Activated naive CD8-positive, alpha-beta T cell treated with anti-CD3 and anti-CD28 coated beads, Interleukin-2, amount 50 U/mL, for 24 hours (primary cell): ENCODE measurements at places on chromosomes 2 and 18.

DNA sequence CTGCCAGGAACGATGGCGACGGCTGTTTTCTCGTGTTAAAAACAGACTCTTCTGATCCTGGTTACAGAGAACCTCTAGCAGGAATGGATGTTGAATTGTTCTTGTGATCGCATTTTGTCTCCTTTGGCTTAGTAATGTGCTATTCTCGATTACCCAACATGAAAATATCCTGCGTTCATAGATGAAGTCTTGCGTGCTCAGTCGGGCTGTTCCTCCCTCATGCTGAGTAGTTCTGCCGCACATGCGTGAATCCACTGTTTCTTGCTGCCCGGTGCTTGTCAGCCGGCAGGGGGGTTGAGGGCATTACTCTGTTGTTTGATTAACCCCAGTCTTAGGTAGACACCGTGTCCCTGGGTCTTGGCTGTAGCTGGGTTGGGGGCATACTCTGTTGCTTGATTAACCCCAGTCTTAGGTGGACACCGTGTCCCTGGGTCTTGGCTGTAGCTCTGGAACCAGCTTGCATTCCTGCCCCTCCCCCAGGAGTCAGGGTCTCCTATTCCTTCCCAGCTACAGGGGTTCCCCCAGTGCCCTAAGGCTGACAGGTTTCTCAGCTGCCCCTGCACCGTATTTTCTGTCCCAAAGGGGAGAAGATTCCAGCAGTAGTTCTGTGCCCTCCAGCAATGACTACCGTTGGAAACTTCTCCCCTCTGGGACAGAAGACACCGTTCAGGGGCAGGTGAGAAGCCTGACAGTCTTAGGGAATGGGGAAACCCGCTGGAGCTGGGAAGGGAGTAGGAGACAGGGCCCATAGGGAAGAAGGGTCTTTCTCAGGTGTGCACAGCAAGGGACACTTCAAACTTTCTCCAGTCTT is 22.1 kb upstream of the ASB1 start:
- DNase-seq = no peak

- DNase-seq = no peak
Observed at GRCh38 chr2:69017835-69018234, 4.9 kb downstream of the ANTXR1 start.

DNA sequence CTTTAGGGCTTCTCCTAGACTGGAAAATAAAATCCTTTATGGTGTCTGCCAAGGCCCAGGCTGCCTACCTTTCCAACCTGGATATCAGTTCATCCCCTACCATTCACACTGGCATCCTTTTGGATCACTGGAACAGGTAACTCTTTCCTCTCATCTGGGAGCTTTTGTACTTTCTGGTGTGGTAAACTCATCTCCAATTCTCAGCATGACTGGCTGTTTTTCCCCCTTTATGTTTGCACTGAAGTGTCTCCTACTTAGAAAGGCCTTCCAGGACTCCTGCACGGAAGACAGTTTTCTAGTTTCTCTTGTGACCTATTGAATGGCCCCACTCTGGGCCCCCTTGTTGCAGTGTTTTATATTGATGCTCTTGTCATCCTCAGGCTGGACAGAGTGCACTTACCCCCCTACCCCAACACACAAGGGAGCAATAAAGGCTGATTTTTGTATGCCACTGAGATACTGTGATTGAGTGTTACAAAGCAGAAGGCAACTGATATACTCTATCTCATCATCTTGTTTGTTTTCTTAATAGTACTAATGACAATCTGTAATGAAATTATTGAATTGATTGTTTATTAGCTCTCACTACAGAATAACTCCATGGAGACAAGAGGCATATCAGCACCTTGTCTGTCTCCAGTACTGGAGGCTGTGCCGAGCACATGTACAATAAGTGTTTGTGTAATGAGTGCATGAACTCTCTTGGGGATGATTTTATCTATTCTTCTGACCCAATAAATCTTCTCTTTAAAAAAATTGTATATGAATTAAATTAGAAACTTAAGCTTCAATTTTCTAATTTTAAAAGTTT is 129.9 kb downstream of the PIEZO2 start:
- DNase-seq = no peak

- DNase-seq = no peak
Observed at GRCh38 chr18:43877616-43878321, 600.5 kb upstream of the SYT4 start.

- no peak for DNase-seq
Observed at GRCh38 chr2:38473333-38474005, 96.4 kb upstream of the ATL2 start.

DNA sequence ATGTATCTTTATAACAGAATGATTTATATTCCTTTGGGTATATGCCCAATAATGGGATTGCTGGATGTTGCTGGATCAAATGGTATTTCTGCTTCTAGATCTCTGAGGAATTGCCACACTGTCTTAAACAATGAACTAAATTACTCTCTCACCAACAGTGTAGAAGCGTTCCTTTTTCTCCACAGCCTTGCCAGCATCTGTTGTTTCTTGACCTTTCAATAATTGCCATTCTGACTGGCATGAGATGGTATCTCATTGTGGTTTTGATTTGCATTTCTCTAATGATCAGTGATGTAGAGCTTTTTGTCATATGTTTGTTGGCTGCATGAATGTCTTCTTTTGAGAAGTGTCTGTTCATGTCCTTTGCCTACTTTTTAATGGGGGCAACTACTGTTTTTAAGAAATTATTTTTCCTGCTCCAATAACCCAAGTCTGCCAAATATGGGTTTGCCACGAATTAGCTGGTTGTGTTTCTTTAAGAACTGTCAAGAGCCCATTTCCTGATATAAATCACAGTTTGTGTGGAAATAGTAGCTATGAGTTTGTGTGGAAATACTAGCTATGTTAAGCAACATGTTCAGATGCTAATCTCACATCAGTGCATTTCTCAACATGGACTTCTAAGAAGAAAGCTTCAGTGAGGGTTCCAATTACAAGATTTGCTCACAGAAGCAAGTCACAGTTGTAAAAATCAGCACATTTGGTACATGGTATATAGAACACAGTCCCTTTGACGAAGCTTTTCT is 259.4 kb downstream of the ANAPC1 start:
- no peak for DNase-seq

DNA sequence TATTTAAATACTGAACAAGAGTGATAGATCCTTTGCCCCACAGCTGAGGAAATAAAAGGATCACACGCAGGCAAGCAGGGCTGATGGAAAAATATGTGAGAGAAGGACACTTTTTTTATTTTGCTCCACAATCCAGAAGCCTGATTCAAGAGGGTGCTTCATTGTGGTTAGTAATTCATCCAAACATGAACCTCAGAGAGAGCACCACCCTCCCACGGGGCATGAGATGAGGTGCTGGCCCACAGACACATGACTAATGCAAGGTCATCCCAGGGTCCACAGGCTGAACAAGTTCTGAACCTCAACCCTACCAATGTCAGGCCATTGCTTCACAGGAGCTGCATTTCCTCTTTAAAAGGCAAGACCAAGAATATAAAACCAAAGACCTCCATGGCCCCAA is 239.6 kb downstream of the MREG start:
- DNase-seq = no peak

- no peak for DNase-seq
Observed at GRCh38 chr2:88071365-88071764, 3.7 kb downstream of the SMYD1 start.

GRCh38 chr2:224222291-224222690 is 179.6 kb downstream of the FAM124B start:
- no peak for DNase-seq

DNA sequence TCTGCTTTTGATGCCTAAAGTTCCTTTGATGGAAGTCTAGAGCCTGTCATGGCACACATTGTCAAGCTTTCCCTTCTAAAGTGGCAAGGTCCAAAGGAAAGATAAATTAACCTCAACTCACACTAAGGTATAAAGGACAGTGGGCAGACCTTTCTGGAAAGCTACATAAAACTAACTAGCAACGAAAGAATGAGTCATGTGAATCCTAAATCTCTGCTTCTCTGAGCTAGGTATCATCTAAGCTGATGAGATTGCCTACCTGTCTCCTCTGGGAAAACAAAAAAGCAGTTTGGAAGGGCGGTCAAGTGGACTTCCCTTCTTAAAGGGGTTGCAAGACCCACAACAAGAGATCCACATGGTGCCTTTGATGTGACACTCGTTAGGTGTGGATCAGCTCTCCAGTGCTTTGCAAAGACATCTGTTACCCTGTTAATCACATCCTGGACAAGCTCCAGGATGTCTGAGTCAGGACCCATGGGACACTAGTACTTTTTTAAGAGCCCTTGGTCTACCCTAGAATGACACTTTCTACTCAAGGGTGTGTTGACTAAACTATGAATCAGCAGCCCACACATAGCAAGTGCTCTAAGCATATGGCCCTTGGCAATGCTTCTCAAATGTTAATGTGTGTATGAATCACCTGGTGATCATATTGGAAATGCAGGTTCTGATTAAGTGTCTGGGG is 173.5 kb downstream of the ALK start:
- no peak for DNase-seq

- no peak for DNase-seq
Observed at GRCh38 chr18:35604369-35604768, 22.8 kb downstream of the GALNT1 start.

GRCh38 chr2:66306483-66306882 is 128.4 kb upstream of the MEIS1 start:
- DNase-seq = no peak

DNA sequence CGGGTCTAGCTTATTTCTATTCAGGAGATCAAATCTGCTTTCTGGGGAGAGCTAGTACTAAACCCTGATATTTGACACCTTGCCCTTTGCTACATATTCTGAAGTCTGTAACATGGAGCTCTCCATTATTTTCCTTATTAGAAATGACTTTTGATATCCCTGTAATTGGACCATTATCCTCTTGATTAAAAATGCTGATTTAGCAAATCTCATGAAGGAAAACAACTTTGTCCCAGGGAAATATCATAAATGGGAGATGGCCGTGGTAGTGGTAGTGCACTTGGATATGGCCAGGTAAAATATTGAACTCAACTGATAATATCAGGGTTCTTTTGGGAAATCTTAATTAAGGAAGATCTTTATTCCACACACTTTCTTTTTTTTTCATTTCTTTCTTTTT is 326.5 kb downstream of the RPRM start:
- no peak for DNase-seq

- no peak for DNase-seq
Observed at GRCh38 chr2:17839959-17840358, 23.7 kb downstream of the MSGN1 start.

- DNase-seq = no peak
Observed at GRCh38 chr18:79283929-79284328, 111.8 kb upstream of the NFATC1 start.

DNA sequence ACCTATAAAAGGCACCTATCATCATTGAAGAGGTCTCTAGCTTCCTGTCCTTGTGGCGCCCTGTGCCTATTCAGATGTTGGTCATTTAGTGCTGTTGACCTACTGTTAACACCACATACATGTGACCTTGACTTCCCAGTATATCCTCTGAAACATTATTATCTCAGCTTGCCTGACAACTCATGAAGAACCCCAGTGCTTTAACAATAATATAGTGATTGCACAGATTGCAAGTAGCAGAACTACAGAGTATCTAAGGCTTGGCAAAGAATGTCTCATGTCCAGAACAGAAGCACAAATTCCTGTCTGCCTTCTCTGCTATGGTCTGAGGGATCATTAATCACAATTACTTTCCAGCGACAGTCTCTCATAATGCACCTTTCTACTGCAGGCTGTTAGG is 165.3 kb downstream of the LCLAT1 start:
- no peak for DNase-seq

DNA sequence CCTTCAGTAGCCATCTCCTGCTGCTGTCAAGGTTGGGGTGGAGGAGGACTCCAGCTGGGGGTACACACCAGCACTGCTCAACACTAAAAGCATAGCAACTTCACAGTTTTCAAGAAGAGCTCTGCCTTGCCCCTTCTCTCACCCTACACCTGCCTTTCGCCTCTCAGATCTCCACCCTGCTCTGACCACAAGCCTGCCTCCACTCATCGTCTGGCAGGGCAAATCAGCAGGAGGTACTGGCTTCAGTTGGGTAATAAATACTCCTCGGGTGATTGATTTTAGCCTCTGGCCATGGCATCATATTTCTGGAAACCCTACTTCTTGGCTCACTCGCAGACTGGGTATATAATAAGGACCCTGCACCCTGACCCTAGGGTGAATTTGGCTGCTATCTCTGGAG is 3.1 kb upstream of the PRKAG3 start:
- DNase-seq = no peak

DNA sequence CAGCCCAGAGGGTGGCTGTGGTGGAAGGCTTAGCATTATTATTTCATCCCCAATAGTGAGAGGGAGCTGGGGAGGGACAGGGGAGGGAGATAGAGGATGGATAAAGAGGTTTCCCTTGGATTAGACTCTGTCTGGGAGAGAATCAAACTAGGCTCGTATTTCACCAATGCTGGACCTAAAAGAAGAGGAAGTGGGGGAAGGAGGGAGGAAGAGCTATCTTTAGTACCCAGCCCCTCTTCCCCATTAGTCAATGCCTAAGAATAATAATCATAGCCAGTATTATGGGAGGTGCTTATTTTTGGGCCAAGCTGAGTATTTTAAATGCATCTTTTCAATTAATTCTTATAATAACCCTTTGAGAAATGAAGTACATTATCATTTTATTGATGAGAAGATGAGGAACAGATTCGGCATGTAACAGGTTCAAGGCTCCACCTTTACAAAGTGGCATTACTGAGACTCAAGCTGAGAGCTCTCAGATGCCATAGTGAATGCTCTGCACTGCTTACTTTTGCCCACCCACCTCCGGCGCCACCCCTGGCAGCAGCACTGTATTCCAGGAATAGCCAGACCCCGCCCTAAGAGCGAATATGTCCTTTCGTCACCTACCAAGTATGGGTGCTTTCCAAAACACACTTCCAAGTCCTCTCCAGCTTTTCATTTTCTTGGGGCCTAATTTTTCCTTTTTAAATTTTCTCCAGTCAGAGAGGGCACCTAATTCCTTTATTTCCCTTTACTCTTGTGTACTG is 21.0 kb downstream of the PAX8 start:
- DNase-seq = no peak

DNA sequence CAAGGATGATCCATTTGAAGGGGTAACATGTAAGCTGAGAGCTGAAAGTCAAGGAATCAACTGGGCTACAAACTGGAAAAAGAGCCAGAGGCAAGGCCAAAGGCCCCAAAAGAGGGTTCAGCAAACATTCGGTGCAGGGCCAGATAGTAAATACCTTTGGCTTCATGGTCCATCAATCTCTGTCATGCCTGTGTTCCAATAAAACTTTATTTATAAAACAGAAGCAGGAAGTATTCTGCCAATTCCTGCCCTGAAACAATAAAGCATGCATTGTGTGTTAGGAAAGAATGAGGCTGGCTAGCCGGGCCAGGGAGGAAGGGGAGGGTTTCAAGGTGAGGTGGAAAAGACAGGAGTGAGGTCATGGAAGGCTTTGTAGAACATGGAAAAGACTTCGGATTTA is 107.1 kb downstream of the LBH start:
- DNase-seq = no peak

GRCh38 chr2:195289081-195289480 is 367.9 kb upstream of the SLC39A10 start:
- DNase-seq = no peak

GRCh38 chr2:12637754-12638153 is 79.0 kb upstream of the TRIB2 start:
- DNase-seq = no peak
